ENCODE measurements at places on chromosomes 4 and X. TPM values are rescaled to one million over a fixed set of nuclear protein-coding genes. Genes with fewer than 3 reads are reported as not detected.

FAM9A gene
- not detected for total RNA-seq

FAM236B gene
- total RNA-seq: not detected

DNA sequence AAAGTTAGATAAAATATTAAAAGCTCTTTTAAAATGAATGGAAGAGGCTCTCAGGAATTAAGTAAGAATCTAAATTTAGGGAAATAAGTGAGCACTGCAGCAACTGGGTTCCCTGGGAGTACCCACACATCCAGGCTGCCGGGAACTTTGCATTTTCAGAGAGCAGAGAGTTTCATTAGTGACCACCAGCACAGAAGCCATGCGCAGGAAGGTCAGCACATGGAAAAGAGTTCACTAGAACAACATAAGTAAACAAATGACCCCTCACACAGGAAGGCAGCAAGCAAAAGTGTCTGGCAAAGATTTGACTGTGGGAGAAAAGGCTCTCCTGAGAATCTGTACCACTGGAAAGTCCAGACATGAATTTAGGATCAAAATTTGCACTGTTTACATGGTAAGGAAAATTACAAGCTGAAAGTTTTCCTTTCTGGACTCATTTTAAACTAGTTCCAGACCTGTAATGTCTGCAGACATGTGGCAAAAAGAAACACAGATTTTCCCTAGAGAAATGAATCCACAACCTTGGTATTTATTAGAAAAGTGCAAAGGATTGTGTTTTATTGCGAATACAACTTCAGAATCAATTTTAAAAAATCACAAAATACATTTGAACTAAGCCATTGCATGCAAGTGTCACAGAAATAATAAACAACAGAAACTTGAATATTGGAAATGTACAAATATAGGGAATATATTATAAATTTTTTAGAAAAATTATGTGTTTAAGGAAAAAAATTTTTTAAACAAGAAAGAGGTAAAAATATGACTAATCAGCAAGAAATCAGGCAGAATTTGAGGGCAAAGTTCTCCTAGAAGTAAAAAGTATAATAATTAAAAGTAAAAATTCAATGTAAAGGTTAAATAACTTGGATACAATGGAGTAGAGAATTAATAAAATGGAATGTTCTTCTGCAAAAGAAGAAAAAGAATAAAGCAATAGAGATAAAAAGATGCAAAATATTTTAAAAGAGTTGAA, 18.4 kb upstream of the MYOZ2 start:
- DNase-seq: no peak

- DNase-seq: no peak
Measured at GRCh38 chrX:30008031-30008430, 207.3 kb upstream of the MAGEB2 start.

DNA sequence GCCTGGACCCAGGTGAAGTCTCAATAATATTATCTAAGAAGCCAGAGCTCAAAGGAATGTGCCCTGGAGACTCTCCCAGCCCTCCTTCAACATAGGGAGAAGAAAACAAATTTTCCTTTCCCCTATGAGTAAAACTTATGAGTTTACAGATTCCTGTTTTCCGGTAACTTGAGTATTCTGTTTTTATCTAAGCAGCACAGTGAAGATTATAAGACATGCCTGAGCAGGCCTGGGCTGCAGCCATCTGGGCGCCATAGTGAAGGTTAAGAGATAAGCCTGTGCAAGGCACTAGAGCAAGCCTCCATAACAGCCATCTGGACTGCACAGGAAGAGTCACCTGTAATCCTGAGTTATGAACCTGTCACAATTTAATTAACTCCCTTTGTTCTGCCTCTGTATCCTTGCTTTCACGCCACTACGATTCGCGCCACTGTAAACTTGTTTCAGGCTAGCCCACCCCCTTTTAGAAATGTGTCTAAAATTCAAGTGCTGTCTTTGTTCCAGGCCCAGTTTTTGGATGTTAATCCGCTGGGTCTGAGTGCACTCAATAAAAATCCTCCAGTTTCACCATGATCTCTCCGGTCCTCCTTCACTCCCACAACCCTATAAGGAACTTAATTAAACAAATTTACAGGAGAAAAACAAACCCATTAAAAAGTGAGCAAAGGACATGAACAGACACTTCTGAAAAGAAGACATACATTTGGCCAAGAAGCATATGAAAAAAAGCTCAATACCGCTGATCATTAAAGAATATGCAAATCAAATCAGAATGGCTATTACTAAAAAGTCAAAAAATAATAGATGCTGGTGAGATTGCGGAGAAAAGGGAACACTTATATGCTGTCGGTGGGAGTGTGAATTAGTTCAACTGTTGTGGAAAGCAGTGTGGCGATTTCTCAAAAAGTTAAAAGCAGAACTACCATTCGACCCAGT, 189.5 kb downstream of the APBB2 start:
- DNase-seq: no peak

GRCh38 chr4:82621251-82621650, 59.5 kb upstream of the TMEM150C start:
- no peak for DNase-seq

DNA sequence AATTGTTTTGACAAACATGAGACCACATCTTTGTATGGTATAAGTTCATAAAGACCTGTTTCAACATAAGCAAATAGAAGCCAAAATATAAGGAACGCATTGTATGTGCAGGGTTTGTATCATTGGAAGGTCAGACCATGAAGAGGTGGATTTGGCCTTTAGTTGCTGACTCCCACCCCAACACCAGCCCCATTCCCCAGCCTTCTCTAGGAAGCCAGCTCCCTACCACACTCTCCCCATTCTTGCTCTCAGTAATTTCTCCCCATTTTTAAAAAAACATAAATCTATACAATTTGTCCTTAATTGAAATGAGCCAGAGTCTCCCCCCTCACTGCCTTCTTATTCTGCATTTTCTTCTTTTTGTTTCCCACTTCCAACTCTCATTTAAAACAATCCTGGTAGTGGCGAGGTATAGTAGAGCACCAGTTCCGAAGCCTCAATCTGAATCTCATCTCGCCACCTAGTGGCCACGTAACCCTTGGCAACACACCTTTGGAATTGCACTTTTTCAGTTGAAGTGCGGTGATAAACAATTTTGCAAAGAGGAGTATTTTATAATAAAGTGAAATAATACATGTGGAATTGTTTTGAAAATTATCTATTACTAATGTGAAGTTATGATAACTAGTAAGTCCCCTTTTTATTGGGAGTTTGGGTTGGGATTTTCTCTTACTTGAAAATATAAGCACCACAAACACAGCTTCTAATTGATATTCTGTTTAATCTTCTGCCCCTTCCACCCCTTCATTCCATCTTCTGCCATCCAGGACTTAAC, 126.6 kb downstream of the ASB9 start:
- peak; percentile 60 for DNase-seq

Data from adrenal gland (tissue), 19 donors.